ENCODE measurements at places on chromosomes 2 and 18.

DNA sequence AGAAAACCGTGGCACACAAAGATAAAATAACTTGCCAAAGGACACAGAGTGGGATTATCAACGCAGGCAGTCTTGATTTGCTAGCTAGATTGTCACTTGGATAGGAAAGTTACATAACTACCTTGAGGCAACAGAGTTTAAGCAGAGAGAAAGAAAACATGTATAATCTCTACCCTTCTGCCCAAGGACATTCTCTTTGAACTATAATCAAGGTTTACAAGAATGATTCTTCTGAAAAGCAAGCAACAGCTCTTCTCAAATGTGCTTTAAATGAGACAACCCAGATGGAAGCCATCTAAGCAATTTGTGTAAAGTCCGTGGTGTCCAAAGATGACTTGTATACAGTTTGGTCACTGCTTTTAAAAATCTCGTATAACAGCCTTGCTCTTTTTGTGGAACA lies 177.4 kb downstream of the CD226 start:
- no peak for DNase-seq

- DNase-seq, result no peak
These were observed 891 bp downstream of the CAB39 start for GRCh38 chr2:230713331-230714135.

GRCh38 chr2:176291809-176292283 lies 22.6 kb downstream of the MTX2 start:
- DNase-seq, result no peak

GRCh38 chr18:74396171-74397169 lies 60.6 kb downstream of the DIPK1C start:
- DNase-seq, result no peak

DNA sequence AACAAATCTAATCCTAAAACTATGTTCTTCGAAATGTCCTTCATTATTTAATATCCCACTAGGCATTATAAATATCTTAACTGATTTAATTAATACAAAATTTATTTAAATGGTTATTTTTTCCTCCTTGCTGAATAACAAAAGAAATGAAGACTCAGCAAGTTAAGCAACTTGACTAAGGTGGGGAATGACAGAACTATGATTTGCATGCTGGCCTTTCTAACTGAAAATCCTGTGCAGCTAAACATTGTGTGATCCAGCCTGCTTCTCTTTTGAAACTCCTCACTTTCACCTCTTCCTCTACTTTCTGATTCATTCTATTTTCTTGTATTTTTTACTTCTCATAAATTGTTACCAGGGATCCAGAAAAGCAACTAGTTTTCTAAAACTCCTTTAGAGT lies 132.0 kb downstream of the CALCRL start:
- no peak for DNase-seq

Data from iris pigment epithelial cell (primary cell).